ENCODE measurements at places on chromosomes 11 and 22.

DNA sequence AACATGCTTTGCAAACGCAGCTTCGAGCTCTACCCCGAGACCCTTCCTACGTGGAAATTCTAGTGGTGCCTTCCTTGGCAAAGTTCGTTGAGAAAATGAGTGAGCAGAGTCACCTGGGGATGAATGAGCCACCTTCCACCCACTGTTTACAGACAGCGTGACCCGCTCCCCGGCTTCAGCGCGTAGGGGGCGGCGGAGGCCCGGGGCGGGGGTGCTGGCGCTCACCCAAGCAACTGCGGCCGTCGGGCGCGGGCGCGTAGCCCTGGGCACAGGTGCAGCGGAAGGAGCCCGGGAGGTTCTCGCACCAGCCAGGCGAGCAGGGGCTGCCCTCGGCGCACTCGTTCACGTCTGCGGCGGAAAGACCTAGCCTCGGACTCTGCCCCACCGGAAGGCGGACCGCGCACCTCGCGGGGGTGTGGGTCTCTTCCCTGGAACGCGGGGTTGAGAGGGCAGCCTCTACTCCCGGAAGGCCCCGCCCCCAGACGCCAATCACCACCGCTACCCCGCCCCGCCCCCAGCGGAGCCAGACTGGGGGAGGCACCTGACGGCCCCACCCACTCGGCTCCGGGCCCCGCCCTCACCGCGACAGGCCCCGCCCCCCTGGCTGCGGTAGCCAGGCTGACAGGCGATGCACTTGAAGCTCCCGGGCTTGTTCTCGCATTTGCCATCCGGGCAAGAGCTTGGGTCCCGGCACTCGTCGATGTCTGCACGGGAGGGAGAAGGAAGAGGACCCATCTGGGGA is 11.8 kb downstream of the LTBP3 start:
- DNase-seq, result peak; percentile 98

DNA sequence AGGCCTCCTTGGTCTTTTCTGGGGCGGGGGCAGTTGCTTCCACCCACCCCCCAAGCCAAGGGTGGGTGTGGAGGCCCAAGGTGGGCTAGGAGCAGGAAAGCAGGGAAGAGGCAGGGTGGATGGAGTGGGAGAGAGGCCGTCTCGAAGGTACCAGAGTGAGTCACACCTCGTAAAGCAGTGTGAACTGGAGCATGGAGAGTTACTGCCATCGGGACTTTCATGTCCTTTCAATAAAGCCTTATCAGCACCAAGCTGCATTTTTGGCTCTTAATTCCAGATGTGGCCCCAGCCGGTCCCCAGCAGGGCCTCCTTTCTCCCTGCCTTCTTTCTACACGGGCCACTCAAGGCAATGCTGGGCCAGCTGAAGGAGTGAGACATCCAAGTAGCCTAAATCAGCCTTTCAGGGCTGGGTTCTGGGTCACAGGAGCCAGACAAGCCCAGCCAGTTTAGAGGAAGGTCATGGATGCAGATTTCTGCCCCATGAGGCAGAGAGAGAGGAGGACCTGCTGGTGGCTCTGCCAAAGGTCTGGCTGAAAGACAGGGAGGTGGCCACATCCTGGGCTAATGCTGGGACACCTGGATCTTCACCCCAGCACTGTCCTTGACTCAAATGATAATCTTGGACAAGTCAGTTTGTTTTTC is 59.0 kb upstream of the CD82 start:
- no peak for DNase-seq

- DNase-seq, result no peak
Measured at GRCh38 chr11:94557992-94558391, 9.2 kb upstream of the PIWIL4 start.

DNA sequence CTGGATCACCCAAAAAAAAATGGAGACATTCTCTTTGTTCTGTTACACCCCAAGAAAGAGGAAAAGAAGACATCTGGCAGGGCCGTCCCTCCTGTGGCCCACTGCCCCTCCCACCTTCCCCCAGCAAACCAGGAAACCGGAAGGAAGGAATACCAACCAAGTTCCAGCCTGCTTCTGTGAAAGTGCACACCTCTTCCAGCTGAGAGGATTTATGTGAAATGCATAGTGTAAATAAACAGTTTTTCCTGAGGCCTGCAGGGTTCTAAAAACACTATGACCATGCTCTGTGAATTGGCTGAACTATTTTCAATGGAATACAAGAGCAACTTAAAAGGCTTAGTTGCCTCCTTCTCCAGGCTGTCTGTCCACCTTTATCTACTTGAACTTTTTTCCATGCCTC is 50.0 kb upstream of the CHST1 start:
- DNase-seq, result no peak
